ENCODE measurements at places on chromosomes 7 and 10.

GRCh38 chr7:8018961-8019360, 50.4 kb downstream of the GLCCI1 start:
- no peak for DNase-seq

- no peak for DNase-seq
Measured at GRCh38 chr10:17814973-17815372, 5.8 kb downstream of the MRC1 start.

- DNase-seq = no peak
Measured at GRCh38 chr7:137080516-137081203, 212.2 kb downstream of the CHRM2 start.

GRCh38 chr7:128383776-128384175, 22.3 kb upstream of the PRRT4 start:
- DNase-seq = no peak

DNA sequence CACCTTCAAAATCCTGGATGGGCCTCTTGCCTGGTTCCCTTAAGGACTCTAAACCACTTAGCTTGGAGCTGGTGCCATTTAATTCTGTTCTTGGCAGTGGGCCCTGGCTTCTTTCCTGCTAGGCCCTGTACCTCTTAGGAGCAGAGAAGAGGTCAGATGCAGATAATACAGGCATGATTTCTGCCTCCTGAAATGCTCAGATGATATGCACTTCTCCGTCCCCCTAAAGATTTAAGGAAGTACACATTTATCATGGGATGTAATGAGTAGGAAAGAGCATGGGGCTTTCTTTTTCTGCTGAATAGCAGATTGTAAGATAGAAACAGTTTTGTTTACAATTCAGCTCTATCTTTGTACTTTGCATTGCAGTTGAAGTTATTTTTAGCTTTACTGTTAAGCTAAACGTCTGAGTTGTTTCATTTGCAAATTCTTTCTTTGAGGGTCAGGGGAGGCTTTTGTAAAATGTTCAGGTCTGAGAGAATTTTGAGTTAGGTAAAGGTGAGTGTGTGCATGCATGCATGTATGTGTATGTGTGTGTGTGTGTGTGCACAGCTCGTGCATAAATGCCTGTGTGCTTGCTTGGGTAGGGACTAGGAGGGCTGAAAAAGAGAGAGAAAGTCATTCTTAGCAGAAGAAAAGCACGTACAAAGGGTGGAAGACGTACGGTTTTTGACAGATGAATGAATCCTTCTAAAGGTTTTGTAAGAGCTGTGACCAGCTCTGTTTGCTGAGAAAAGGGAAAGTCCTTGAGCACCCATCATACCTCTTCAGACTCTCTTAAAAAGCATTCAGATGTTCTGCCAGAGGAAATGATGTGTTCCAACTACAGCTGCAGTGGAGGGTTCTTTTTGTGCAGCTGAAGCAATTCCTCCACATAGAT, 364.2 kb downstream of the AUTS2 start:
- DNase-seq = no peak

DNA sequence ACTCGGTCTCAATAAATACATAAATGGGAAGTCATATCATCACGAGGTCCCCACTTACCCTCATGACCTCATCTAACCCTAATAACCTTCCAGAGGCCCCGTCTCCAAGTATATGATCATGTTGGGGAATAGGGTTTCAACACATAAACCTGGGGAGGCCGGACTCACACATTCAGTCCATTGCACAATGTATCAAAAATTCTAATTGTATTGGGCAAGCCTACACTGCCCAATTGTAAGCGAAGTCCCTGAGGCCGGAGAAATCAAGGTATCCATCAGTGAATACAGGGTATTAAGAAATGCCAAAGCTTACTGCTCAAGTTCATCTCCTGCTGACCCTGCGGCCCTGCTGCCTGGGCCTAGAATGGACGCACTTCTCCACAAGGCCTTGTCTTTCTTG, 69.6 kb downstream of the PARP12 start:
- no peak for DNase-seq

- DNase-seq = no peak
Measured at GRCh38 chr7:120486164-120486563, 213.2 kb downstream of the KCND2 start.

DNA sequence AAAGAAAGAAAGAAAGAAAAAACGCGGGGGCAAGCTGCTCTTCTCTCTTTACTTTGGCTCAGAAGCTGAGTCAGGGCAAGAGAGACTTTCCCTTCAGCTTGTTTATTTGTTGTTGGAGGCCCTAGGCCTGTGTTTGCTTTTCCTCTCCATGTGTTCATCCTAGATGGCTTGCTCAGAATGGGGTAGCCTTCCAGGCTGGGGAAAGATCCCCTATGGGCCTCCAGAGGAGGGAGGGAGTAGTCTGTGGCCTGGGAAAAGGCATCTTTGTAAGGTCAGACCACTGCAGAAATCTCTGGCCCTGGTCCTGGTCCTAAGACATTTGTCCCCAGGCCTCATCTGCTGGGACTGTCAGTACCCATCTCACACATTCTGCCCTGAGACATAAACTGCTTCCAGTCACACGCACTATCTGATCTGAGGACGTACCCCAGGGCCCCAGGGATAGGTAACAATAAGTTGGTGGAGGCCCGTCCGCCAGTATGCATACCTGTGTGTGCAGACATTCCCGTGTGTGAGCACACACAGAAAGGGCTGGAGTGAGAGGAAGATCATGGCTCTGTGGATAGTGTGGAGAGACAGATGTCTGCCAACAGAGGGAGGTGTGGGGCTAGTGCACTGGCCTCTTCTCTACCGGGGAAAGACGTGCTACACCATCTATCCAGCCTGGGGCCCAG, 4.9 kb upstream of the SCD start:
- no peak for DNase-seq

- no peak for DNase-seq
Measured at GRCh38 chr10:129501652-129502436, 34.8 kb downstream of the MGMT start.

DNA sequence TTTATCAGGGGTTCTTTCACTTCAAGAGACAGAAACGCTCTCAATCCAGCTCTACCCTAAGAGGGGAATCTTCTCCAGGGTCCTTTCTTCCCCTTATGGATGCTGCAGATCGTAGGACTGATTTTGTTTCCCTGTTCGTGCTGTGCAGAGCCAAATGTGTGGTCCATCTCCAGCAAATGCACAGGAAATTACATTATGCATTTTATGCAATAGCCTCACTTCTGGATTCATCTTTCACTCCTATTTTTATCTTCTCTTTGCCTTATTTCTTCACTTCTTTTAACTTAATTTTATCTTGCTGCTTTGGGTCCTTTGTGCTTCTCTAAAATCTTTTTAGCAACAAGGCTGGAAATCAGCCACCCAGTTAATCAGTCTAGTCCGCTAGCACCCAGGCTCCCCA, 184.5 kb upstream of the INHBA start:
- DNase-seq = no peak

GRCh38 chr7:71638108-71638507, 506.2 kb downstream of the GALNT17 start:
- no peak for DNase-seq

DNA sequence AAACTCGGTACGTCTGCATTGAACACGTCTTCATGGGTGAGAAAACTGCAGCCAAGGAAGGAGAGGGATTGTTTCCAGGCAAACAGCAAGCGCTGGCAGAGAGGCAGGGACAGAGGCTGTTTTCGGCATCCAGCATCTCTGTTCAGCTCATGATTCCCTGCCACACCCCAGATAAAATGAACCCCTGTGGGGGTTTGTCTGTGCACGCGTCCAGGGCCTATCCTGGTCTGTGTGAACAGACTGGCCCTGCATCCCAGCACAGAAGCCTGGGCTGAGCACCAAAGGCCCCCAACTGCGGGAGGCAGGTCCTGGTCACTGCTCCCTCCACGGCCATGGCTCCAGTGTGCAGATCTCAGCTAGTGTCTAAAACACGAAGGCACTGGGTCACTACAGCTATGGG, 83.3 kb upstream of the FAM20C start:
- DNase-seq = no peak

DNA sequence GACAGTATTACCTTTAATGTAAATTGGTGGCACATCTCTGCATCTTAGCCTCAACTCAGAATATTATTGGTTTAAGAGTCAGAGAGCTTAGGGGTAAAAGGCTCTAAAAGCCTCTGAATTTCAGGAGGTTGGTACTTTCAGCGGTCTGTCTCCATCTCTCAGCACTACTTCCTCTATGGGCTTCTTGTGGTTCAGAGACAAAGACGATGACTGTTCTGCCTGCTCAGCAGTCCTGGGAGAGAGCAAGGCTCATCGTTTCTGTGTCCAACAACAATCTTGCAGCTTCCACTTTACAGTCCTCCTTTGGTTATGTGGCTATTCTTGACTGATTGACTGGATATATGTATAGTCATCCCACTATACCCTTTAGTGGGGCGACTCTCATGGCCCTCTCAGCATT, 394.7 kb downstream of the AUTS2 start:
- DNase-seq = no peak

- DNase-seq = no peak
Measured at GRCh38 chr10:36736311-36736710, 389.1 kb upstream of the ANKRD30A start.

- DNase-seq = no peak
Measured at GRCh38 chr10:21687266-21688008, 153.4 kb downstream of the MLLT10 start.

- no peak for DNase-seq
Measured at GRCh38 chr7:111954474-111955381, 251.5 kb downstream of the DOCK4 start.
